ENCODE measurements at places on chromosomes 1 and 21. TPM values are rescaled to one million over a fixed set of nuclear protein-coding genes. Genes with fewer than 3 reads are reported as not detected.
A peak's percentile ranks its signal among the peaks of the same experiment; 100 is the strongest.

- no peak overlapping the region for H3K4me3 ChIP-seq
- no peaks in the 10 kb centered on the region for H3K36me3 ChIP-seq
- no peaks in the 10 kb centered on the region for H3K27me3 ChIP-seq
- H3K4me1 ChIP-seq, result no peaks in the 10 kb centered on the region
- DNase-seq, result no peak
- no peak overlapping the region for H3K27ac ChIP-seq
Observed at GRCh38 chr1:198387587-198387986, 152.9 kb downstream of the ATP6V1G3 start.

- no peak overlapping the region for H3K4me3 ChIP-seq
- H3K27ac ChIP-seq, result no peak overlapping the region
- H3K36me3 ChIP-seq, result no peaks in the 10 kb centered on the region
- no peaks in the 10 kb centered on the region for H3K27me3 ChIP-seq
- no peaks in the 10 kb centered on the region for H3K4me1 ChIP-seq
- DNase-seq, result peak; percentile 60
Observed at GRCh38 chr1:30329802-30330557, 393.4 kb downstream of the MATN1 start.

DNA sequence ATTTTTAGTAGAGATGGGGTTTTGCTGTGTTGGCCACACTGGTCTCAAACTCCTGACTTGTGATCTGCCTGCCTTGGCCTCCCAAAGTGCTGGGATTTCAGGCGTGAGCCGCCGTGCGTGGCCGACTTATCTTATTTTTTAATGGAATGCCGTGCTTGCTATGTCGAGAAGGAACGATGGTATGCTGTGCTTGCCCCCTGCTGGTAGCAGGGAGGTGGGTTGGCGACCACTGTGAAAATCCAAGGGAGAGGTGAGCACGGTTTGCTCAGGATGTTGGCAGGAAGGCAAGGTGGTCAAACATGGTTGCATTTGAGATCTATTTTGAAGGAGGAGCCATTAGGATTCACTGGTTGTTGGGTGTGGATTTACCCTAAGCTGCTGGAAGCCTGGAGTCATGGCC is 45.8 kb upstream of the RCC2 start:
- no peaks in the 10 kb centered on the region for H3K4me1 ChIP-seq
- H3K27me3 ChIP-seq, result no peaks in the 10 kb centered on the region
- DNase-seq, result no peak
- H3K27ac ChIP-seq, result no peak overlapping the region
- no peak overlapping the region for H3K4me3 ChIP-seq

DNA sequence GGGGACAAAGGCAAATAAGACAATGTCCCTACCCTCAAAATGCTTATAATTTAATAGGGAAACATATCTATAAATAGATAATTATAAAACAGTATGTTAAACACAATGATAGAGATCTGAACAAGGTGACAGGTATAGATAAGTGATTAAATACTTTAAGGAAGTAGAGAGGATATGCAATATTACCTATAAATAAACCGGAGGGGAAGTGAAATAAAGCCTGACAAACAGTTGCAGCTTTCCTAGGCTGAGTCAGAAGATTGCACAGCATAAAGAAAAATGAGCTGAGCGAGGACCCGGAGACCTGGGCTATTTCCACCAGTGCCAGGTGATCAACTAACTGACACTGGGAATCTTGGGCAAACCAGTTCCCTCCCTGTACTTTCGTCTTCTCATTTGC is 11.5 kb upstream of the PSRC1 start:
- DNase-seq, result no peak
- H3K36me3 ChIP-seq, result no peaks in the 10 kb centered on the region
- H3K27me3 ChIP-seq, result no peaks in the 10 kb centered on the region
- H3K4me1 ChIP-seq, result no peaks in the 10 kb centered on the region

- no peak for DNase-seq
- no peaks in the 10 kb centered on the region for H3K36me3 ChIP-seq
- H3K4me3 ChIP-seq, result no peak overlapping the region
- H3K27me3 ChIP-seq, result no peaks in the 10 kb centered on the region
Observed at GRCh38 chr21:16942703-16943102, 570.1 kb upstream of the CXADR start.

GRCh38 chr1:189847613-189848012 is 630.1 kb downstream of the BRINP3 start:
- H3K36me3 ChIP-seq, result no peaks in the 10 kb centered on the region
- no peaks in the 10 kb centered on the region for H3K27me3 ChIP-seq
- no peak overlapping the region for H3K4me3 ChIP-seq
- H3K27ac ChIP-seq, result no peak overlapping the region

DNA sequence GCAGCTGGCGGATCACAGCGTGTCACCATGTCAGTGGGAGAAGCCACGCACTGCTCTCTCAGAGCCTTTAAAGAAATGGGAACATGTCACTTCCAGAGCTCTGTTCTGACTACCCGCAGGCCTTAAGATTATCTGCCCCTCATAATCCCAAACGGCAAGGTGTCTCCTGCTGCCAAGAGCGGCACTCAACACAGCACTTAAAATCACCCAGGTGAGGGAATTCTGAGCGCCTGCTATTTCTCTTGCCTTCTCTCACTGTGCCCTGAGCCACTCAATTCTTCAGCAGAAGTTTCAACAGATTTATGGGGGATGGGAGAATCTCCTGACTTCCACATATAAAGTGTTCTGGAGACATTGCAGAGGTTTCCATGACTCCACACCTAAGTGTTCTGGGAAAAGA is 137.9 kb downstream of the LMO4 start:
- H3K4me1 ChIP-seq, result no peaks in the 10 kb centered on the region
- H3K27ac ChIP-seq, result no peak overlapping the region
- no peaks in the 10 kb centered on the region for H3K36me3 ChIP-seq
- no peak for DNase-seq

- H3K27ac ChIP-seq, result no peak overlapping the region
- no peaks in the 10 kb centered on the region for H3K4me1 ChIP-seq
- no peak for DNase-seq
- no peak overlapping the region for H3K4me3 ChIP-seq
- H3K27me3 ChIP-seq, result no peaks in the 10 kb centered on the region
Observed at GRCh38 chr1:192311281-192311680, 5.5 kb upstream of the RGS21 start.

DNA sequence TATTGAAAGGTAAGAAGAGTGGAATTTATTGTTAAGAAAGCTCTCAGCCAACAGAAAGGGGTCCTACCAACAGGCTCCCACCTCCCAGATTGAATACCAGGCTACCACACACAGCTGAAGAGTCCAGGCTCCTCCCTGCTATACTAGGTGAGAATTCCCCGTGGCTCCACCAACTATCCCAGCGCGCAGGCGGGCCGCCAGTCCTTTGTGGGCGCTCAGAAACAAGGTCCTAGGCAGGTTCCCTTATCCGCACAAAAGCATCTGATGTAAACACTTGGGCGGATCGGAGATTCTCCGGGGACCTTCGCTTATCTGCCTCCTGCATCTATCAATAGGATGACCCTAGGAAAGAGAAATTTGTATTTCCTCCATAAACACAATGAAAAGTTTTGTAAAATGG is 423.9 kb upstream of the ADGRL4 start:
- no peak overlapping the region for H3K27ac ChIP-seq
- no peaks in the 10 kb centered on the region for H3K27me3 ChIP-seq
- H3K4me1 ChIP-seq, result no peaks in the 10 kb centered on the region
- no peak overlapping the region for H3K4me3 ChIP-seq

GRCh38 chr1:69403756-69404320 is 163.9 kb upstream of the LRRC7 start:
- H3K4me1 ChIP-seq, result no peaks in the 10 kb centered on the region
- H3K27ac ChIP-seq, result no peak overlapping the region
- H3K27me3 ChIP-seq, result no peaks in the 10 kb centered on the region
- DNase-seq, result no peak
- H3K4me3 ChIP-seq, result no peak overlapping the region
- no peaks in the 10 kb centered on the region for H3K36me3 ChIP-seq

- H3K4me3 ChIP-seq, result no peak overlapping the region
- H3K27me3 ChIP-seq, result no peaks in the 10 kb centered on the region
- no peaks in the 10 kb centered on the region for H3K4me1 ChIP-seq
- no peaks in the 10 kb centered on the region for H3K36me3 ChIP-seq
Observed at GRCh38 chr1:41014871-41015270, 6.7 kb downstream of the SLFNL1 start.

DNA sequence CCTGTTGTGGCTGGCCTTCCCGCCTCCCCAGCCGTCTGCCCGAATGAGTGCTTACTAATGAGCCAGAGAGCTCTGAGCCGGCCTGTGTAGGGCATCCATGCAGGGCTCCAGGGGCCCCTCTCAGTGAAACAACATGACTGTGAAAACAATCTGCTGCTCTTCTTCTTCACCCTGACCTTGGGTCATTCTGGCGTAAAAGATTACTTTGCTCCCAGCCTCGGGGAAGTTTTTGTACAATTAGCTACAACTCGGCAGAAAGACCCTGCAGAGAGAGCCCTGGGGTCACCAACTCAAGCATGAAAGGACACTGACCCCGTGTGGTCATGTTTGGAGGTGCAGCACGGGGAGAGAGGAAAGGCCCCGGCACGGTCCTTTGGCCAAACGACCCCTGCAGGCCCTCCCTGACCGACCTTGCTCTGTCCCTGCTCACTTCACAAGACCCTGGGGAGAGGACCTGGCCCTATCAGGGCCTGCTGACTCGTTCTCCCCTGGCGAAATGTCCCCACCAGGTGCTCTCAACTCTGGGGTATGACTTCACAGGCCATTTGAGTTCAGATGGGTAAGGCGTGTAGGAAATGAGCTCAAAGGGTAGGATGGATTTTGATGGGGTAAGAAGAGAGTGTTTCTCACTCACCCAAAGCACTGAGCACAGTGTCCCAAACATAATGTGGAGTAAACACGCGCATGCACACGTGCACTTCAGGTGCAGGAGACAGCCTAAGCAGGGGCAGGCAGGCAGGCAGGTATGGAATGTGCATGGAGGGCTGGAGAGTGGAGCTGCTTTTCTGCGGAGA is 22.9 kb upstream of the FAM20B start:
- H3K27me3 ChIP-seq, result no peaks in the 10 kb centered on the region
- H3K4me3 ChIP-seq, result no peak overlapping the region
- no peaks in the 10 kb centered on the region for H3K36me3 ChIP-seq

DNA sequence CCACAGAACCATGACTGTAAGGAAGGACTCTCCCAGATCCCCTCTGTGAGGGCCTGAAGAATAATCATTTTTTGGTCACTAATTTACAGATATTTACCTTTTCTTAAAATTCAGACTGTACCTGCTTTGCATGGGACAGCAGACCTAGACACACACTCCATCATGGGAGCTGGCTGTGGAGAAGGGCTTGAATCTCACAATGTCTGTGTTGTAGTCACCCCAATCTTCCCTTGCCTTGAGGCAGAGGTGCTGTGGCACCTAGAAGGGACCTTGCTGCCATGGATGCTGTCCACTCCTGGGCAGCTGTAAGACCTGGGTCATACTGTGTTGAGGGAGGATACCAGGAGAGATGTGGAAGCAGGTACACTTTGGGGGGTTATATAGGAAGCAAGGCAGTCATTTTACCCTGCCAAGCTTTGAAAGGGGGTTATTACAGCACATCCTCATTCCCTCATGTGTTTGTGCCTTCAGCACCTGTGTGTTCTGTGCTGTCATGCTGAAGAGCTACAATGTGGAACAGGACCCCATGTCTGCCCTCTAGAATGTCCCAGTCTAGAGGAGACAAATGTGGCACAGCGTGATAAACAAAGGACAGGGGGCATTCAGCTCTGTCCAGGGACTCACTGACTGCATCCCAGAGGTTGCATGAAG is 27.1 kb downstream of the TRAF5 start:
- no peak overlapping the region for H3K4me3 ChIP-seq
- no peak overlapping the region for H3K27ac ChIP-seq
- no peaks in the 10 kb centered on the region for H3K36me3 ChIP-seq
- DNase-seq, result no peak

DNA sequence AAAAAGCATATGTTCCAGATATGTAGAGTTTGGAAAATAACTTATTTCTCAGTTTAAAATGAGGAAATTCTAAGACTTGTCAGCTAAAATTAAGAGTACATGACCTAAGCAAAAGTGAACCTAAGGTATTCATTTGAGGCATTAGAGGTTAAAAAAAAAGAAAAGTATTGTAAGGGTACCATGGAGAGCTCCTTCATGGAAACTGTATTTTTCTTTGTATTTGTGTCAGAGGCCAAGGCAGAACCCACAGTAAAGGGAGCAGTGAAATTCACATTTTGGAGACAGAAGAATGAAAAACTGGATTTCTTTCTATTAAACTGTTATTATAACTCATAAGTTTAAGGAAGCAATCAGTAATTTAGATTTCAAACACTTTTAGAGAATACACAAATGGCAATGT is 1494.8 kb downstream of the KCNT2 start:
- H3K27me3 ChIP-seq, result no peaks in the 10 kb centered on the region
- DNase-seq, result no peak
- H3K4me3 ChIP-seq, result no peak overlapping the region
- no peaks in the 10 kb centered on the region for H3K4me1 ChIP-seq

DNA sequence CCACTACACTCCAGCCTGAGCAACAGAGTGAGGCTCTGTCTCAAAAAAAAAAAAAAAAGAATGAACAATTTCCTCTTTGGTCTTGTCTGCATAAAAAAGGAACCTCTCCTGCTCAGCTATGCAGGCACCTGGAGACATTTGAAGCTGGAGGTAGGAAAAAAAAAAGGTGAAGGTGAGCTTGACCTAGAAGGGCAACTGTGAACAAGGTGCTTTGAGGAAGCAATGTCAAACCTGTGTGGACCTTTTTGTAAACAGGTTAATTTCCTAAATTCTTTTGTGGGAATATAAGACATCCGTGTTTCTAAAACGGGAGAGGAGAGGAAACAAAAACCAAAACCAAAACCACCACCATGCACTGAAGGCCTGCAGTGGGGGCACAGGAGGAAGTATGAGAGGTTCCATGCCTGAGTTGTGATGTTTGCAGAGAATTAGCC is 77.5 kb downstream of the SLC45A1 start:
- no peaks in the 10 kb centered on the region for H3K27me3 ChIP-seq
- peak overlapping the region; percentile 25 for H3K27ac ChIP-seq
- no peaks in the 10 kb centered on the region for H3K36me3 ChIP-seq
- peaks cover 12% of the 10 kb centered on the region for H3K4me1 ChIP-seq

DNA sequence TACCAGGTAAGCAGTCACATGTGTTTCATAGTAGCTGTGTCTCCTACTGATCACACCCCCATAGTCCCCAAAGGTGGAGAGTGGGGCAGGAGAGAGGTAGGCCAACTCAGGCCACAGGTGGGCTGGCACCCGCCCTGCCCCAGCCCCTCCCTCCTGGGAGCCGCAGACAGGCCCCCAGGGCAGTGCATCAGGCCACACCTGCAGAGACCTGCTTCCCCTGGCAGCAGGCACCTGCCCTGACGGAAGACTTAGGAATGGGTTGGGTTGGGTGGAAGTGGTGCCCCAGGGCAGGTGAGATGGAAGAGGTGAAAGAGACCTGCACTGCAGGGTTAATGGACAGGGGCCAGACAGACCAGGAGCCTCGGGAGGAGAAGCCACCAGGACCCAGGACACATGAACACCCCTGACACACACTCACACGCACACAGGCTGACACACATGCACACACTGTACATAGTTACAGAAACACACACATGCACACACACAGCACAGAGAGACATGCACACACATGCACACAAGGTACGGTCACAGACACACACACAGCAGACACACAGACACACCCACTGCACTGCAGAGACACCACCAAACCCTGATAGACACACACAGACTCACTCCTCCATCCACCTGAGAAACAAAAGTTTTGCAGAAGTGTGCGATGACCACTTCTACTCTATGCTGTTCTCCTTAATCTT is 1.7 kb upstream of the COL18A1 start:
- peak; percentile 61 for DNase-seq
- H3K4me3 ChIP-seq, result no peak overlapping the region
- H3K27ac ChIP-seq, result no peak overlapping the region
- no peaks in the 10 kb centered on the region for H3K36me3 ChIP-seq

Gene BCAN
- total RNA-seq, result 0.36 TPM

Gene ST6GALNAC3
- total RNA-seq, result 10.5 TPM

Gene FALEC
- 0.99 TPM for total RNA-seq

Gene SIKE1
- 40.1 TPM for total RNA-seq

Gene ZFP69B
- total RNA-seq, result 2.4 TPM

Gene RGS8
- total RNA-seq, result not detected

Gene CYP2J2
- total RNA-seq, result 0.16 TPM

Gene XCL1
- 0.26 TPM for total RNA-seq
